NCI-H1105 (cell line): ENCODE measurements at places on chromosomes 4 and X.

DNA sequence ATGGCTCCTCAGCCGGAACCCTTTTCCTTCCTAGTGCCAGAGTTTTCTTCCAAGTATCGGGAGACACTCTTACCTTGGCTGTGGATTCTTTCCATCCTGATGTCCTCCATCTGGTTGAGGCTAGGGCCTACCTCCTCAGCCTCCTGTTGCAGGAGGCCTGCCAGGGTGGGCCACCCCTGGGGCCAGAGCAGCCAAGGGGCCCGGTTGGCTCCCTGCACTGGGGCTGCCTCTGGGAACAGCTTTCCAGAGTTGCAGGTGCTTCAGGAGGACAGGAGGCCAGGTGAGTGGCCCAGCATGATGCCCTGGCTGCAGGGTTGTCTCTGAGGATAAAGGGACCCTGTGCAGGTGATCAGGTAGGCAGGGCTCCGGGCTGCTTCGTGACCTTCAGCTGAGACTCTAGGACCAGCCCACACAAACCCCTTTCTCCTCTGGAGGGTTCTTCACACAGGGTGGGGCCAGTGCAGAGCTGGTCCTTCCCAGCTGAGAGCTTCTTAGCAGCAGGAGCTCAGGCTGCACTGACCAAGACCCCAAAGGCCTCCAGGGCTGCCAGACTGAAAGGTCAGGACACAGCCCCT is 5.3 kb upstream of the GPR78 start:
- no peak for DNase-seq

DNA sequence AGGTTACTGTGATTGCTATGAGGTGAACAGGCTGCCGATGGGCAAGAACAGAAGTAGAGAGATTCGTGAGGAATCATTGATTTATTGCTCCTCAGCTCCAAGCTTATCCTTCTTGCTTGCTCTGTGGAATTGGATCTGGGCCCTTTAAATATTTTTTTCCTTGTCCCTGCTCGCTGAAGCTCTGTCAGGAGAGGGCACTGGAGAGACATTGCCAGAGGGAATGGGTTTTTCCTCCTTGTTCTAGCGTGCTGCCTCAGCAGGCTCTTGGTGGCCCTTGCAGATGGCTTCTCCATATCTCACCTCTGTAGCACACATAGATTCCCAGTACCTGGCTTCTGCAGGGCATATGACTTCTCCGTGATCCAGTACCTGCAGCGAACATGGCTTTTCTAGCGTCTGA is 67.4 kb downstream of the CNGA2 start:
- no peak for DNase-seq

DNA sequence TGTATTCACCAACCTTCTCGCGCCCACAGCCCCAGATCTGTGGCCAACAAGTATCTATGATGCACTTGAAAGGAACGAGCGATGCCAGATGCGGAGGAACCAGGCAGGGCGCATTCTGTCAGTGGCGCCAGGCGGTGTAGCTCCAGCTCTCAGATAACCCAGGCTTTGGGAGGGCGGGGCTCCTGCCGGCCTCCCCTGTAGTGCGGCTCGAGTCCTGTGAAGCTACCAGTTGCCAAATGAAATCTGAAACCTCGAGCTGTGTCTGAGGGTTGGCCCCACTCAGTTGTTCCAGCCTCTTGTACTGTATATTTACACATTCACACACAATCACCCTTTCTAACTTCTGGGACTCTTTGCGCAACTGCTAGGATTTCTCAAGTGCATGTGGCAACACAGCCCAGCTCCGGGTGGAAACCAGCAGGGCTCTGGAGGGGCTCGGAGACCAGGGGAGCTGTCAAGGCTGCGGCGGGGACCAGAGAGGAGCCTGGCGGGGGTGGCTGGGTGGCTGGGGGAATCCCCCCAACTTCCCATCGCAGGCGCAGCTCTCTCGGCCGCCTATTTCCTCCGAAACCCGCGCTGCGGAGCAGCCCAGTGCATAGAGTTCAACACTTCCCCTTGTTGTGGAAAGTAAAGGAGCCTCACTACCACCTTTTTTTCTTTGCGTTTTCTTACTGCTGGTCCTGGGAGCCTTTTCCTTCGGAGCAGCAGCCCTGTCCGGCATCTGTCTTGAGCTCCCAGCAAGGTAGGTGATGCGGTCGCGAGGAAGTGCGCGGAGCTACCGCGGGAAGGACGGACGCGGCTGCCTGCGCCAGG is at the start of gene ARHGAP24:
ARHGAP24 (plus strand) TSS at position 333 of the 813 bp plus-strand sequence.
- peak; percentile 63 for DNase-seq

- DNase-seq: no peak
Observed at GRCh38 chr4:41057467-41057866, 156.9 kb downstream of the APBB2 start.

- DNase-seq: no peak
Observed at GRCh38 chr4:140286456-140286855, 87.0 kb upstream of the SCOC start.

DNA sequence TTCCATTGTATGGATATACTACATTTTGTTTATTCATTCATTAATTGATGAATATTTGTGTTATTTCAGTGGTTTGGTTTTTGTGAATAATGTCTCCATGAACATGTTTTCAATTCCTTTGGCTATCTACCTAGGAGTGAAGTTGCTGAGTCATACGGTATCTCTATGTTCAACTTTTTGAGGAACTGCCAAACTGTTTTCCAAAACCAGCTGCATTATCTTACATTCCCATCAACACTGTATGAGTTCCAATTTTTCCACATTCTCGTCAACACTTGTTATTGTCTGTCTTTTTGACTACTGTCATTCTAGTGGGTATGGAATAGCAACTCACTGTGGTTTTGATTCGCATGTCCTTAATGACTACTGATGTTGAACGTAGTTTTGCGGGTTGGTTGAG is 388.6 kb upstream of the MAGEB2 start:
- no peak for DNase-seq

DNA sequence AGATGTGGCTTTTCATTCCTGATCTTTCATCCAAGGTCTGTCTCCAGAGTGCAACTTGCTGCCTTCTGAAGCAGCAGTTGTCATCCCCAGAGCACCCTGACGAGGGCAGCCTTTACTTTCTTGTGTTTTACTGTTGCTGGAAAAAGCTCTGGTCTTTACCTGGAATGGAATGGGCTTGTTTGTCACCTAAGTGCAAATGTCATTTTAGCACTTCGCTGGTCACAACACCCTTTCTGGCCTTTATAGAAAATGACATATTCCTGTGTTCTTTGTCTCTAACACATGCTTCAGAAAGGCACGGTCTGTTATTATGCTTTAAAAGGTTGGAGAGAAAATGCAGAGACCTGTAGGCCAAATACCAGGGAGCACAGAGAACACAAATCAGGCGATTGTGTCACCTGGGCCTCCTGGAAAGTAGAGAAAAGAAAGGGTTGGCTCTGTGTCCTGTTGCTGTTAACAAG is 332.7 kb upstream of the IGFBP7 start:
- no peak for DNase-seq

DNA sequence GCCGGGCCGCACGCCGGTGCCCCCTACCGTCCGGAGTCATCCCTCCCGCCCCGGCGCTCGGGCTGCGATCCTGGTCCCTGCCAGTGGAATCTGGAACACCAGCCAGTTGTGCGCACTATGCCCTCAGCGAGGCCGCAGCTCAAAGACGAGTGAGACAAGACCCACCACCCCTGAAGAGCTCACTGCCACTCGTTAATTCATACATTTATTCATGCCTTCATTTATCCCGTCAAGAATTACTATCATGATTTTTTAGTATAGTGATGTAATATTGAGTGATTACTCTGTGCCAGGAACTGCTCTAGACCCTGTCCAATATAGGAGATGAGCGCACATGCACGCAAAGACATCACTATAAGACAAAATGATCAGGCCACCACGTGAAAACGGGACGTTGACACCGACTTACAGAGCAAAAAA is 247 bp upstream of the PPA2 start:
- DNase-seq: no peak

- no peak for DNase-seq
Observed at GRCh38 chr4:8120501-8120900, 38.1 kb downstream of the ABLIM2 start.

GRCh38 chrX:125326599-125326998 is 6.9 kb downstream of the TEX13C start:
- no peak for DNase-seq

DNA sequence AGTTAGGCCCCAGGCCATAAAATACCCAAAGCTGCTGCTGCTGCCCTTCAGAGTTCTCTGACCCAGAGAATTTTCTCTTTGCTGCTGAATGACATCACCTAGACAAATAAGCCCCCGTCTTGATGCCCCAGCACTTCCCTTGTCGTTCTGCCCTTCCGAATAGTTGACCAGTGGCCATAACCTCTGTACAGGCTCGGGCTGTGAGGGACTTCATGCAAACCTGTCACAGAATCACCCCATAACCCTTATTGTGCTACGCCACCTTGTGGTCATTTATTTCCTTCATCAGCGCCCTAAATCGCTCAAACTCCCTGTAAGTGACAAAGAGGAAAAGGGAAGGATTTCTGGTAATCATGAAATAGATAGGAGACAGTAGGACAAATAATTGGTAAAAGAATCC is 18.8 kb downstream of the SPACA5 start:
- DNase-seq: peak; percentile 45

DNA sequence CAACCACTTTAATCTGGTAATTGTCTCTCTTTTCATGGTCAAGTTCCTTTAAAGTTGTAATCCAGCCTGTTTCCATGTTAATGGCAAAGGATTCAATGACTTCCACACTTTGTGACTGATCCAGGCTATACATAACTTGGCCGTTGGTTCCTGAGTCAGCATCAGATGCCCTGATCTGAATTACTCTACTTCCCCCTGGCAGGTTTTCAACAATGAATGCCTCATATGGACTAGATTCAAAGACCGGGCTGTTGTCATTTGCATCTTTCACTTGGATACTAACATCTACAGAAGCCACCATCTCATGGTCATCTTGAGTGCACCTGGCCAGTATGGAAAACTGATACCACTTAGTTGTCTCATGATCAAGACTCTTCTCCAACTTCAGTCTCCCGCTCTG is 62.6 kb upstream of the MTNR1A start:
- no peak for DNase-seq

- DNase-seq: no peak
Observed at GRCh38 chr4:153790962-153791551, 2.2 kb upstream of the SFRP2 start.

GRCh38 chrX:781224-782204 is 150.9 kb downstream of the SHOX start:
- DNase-seq: no peak

GRCh38 chrX:136453114-136453513 is 34.6 kb upstream of the BRS3 start:
- no peak for DNase-seq

DNA sequence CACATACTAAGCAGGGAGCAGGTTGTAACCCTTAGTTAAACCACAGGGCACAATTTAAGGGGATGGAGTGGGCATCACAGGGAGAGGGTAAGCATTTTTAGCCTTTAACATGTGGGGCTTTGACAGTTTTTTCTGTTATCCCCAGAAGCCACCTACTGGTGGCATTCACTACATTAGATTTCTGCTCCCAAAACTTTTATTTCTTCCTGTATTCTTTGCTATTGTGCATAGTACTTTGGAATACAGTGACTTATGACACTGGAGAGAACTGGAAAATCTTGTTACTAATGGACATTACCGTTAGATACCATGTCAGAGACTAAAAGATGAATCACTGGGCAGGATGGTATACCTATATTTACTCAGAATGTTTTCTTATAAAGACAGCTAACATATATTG is 7.3 kb downstream of the TRIM75 start:
- DNase-seq: no peak

DNA sequence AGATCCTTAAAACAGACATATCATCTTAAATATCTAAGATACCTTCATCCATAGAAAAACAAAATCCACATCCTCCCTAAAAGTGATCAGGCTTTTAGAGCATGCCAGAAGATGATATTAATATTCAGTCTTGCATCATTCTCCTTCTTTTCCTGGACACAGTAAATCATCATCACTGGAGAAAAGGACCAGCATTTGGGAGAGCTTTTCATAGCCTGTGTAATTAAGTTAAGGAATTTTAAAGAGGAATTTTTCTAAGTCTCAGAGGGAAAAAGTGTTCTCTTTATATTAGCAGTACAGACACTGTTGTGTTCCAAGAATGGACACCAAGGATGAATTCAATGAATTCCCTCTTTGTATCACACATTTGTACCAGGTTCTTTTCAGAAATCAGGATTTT is 696 bp downstream of the SCRG1 start:
- DNase-seq: no peak

GRCh38 chr4:4618847-4619246 is 77.0 kb upstream of the STX18 start:
- DNase-seq: no peak

GRCh38 chr4:164058776-164059445 is 564.4 kb downstream of the TMA16 start:
- no peak for DNase-seq

- DNase-seq: no peak
Observed at GRCh38 chr4:147207911-147208310, 262.2 kb upstream of the TTC29 start.

DNA sequence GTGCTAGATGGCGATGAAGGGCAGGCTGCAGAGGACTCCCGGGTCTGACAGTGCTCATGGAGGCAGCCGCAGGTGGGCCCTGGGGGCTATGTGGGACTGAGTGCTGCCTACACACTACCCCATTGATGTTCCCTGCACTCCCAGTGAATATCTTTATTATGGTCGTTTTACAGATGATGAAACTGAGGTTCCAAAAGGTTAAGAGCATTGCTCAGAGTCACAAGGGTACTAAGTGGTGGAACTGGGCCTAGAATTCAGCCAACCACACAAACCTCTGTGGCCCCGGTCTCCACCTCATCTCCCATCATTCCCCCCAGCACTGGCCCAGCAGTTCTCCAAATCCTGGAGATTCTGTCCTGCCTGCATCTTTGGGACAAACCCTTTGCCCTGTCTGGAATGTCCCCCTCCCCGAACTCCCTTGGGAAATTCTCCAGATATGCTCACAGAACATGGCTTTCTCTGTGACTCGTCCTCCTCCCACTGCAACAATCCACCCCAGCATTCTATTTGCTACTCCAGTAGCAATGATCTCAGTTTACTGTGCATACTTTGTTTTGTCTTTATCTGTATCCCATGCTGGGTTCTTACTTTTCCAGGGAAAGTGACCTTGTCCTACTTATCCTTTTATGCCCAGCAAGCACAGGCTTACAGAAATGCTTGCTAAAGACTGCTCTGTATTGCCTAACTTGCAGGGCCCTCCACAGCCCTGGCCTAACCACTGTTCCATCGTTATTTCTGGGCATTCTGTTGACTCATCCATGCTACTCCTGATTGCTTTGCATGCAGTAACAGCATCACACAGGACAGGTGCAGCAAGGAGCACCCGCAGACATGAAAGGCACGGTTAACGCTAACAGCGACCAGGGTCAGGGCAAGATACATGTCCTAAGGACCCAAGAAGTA is 14.0 kb downstream of the PNMA6F start:
- DNase-seq: no peak

DNA sequence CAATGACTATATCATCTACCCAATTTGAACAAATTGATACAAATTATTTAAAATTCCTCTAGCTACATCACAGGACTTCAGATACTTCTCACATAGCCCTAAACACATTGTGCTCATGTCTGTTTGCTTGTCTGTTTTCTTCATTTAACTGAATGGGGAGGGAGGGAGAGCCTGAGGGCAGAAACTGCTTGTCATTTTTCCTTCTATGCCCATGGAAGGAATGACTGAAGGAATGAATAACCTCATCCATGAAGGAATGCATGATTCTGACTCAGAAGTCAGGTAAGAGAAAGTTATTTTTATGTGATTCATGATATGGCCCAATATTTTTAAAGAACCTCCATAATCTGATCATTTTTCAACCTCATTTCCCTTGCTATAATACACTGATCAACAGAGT is 418.0 kb upstream of the PITX2 start:
- no peak for DNase-seq

- no peak for DNase-seq
Observed at GRCh38 chr4:129788486-129788885, 692.5 kb downstream of the C4orf33 start.
